ENCODE measurements at places on chromosomes 2 and 18.

GRCh38 chr2:4357121-4357520, 653.7 kb downstream of the DCDC2C start:
- H3K4me3 ChIP-seq, result no peak overlapping the region
- no peak overlapping the region for H3K27ac ChIP-seq
- H3K27me3 ChIP-seq, result no peaks in the 10 kb centered on the region
- H3K4me1 ChIP-seq, result no peaks in the 10 kb centered on the region
- DNase-seq, result no peak

DNA sequence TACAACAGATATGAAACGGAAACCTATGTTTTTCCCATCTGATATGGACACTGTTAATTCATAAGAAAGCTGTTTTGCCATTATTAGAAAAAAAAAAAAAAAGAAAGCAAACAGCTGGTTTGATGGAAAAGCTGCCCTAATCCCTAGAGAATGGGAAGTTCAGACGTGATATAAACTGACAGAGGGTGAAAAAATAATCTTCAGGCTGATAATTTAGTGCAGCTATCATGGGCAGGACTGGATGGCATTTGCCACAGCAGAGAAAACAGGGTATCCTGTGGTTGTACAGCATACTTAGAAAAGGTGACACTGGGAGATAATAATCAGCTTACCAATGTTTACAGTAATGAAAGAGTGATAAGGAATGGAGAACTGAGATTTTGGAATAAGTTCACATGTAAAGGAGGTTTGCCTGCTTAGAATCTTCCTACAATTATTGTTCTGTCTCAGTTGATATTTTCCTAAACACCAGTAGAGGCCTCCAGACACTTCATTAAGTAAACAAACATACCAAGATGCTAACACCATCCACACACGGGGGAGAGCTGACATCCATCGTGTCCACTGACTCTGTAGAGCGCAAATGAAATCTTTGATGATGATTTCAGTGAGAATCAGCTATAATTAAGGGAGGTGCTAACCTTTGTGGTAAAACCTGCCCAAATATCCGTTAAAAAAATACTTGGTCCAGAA, 211.6 kb upstream of the MMADHC start:
- H3K36me3 ChIP-seq, result no peaks in the 10 kb centered on the region
- H3K4me3 ChIP-seq, result no peak overlapping the region
- no peak for DNase-seq
- H3K4me1 ChIP-seq, result no peaks in the 10 kb centered on the region

DNA sequence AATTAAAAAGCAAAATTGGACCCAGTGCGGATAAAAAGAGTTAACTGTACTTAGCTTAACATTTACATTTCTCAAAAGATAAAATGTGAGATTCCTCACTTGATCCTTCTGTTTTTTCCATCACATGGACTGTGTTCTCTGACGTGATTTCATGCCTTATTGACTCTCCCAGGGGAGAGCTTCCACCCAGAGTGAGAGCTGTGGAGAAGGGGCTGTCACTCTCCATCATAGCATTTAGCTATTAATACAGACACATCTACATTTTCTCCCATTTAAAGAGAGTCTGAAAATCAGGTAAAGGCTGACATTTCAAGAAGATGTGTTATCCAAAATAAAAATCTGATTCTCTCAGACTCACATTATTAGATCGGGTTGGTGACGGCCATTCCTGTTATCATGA, 493.8 kb downstream of the FBXO15 start:
- DNase-seq, result no peak
- H3K36me3 ChIP-seq, result no peaks in the 10 kb centered on the region
- no peaks in the 10 kb centered on the region for H3K27me3 ChIP-seq
- no peaks in the 10 kb centered on the region for H3K4me1 ChIP-seq
- H3K27ac ChIP-seq, result no peak overlapping the region
- H3K4me3 ChIP-seq, result no peak overlapping the region

DNA sequence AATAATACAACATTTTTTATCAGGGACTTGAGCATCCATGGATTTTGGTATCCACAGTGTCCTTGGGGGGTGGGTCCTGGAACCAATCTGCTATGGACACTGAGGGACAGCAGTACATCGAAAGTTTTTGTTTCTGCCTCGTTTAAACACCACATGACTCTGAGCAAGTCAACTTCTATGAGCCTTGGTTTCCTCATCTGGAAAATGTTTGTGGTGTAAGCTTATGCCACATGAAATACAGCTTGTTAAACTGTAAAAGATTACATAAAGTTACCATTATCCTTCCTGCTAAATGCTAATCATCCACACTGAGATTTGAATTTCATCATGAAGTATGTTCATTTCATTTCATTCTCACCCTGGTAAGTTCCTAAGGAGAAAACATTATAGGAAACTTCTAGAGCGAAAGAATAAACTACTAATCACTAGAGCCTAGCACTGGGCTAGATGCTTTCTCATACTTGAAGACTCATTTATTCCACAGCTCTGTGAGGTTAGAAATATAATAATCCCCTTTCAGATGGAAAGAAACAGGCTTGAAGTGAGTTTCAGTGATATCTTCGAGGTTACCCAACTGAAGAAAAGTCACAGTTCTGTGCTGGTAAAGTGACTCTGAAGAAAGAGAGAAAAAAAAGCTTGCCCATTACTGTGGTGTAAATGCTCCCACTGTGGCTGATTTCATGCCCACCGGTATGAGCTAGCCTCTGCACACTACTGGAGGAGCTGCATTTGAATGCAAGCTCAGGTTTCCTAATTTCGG, 29.2 kb downstream of the MCFD2 start:
- no peaks in the 10 kb centered on the region for H3K36me3 ChIP-seq

- H3K36me3 ChIP-seq, result peaks cover 35% of the 10 kb centered on the region
- H3K27me3 ChIP-seq, result no peaks in the 10 kb centered on the region
- H3K4me3 ChIP-seq, result no peak overlapping the region
- DNase-seq, result peak; percentile 12
Observed at GRCh38 chr18:63979409-63979920, 9.6 kb downstream of the SERPINB8 start.

DNA sequence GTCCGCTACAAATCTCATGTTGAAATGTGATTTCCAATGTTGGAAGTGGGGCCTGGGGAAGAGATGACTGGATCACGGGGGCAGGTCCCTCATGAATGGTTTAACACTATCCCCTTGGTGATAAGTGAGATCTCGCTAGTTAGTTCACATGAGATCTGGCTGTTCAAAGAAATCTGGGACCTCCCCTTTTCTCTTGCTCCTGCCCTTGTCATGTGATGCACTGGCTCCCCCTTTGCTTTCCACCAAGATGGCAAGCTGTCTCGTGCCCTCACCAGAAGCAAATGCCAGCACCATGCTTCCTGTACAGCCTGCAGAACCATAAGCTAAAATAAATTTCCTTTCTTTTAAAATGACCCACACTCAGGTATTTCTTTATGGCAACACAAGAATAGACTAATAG, 57.3 kb upstream of the C2orf15 start:
- DNase-seq, result no peak
- no peaks in the 10 kb centered on the region for H3K27me3 ChIP-seq
- H3K27ac ChIP-seq, result no peak overlapping the region
- no peaks in the 10 kb centered on the region for H3K36me3 ChIP-seq
- no peak overlapping the region for H3K4me3 ChIP-seq

- no peaks in the 10 kb centered on the region for H3K36me3 ChIP-seq
- H3K27me3 ChIP-seq, result peaks cover 4% of the 10 kb centered on the region
- no peaks in the 10 kb centered on the region for H3K4me1 ChIP-seq
Observed at GRCh38 chr2:67994716-67995115, 68.1 kb downstream of the C1D start.

GRCh38 chr2:229980431-229981184, 58.3 kb downstream of the FBXO36 start:
- no peaks in the 10 kb centered on the region for H3K36me3 ChIP-seq
- H3K4me3 ChIP-seq, result no peak overlapping the region
- H3K27me3 ChIP-seq, result no peaks in the 10 kb centered on the region

DNA sequence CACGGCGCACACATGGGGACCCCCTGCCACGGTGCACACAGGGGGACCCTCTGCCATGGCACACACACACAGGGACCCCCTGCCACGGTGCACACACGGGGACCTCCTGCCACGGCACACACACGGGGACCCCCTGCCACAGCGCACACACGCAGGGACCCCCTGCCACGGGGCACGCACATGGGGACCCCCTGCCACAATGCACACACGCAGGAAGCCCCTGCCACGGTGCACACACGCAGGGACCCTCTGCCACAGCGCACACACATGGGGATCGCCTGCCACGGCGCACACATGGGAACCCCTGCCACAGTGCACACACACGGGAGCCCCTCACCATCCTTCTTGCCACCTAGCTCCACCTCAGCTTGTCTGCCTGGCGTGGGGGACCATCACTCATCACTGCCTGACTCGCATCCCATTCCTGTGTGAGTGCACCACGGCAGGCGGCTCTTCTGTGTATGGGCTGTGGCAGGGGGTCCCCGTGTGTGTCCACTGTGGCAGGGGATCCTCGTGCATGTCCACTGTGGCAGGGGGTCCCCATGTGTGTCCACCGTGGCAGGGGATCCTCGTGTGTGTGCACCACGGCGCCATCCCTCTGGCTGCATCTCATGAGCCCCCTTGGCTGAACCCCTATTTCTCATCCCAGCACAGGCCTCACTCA, 206.7 kb downstream of the EIPR1 start:
- H3K36me3 ChIP-seq, result peaks cover 6% of the 10 kb centered on the region
- no peak for DNase-seq
- H3K27ac ChIP-seq, result no peak overlapping the region
- no peak overlapping the region for H3K4me3 ChIP-seq
- H3K4me1 ChIP-seq, result no peaks in the 10 kb centered on the region

GRCh38 chr2:72048881-72049477, 98.7 kb downstream of the CYP26B1 start:
- no peaks in the 10 kb centered on the region for H3K27me3 ChIP-seq
- H3K4me3 ChIP-seq, result no peak overlapping the region
- no peak for DNase-seq
- H3K4me1 ChIP-seq, result no peaks in the 10 kb centered on the region
- no peaks in the 10 kb centered on the region for H3K36me3 ChIP-seq

DNA sequence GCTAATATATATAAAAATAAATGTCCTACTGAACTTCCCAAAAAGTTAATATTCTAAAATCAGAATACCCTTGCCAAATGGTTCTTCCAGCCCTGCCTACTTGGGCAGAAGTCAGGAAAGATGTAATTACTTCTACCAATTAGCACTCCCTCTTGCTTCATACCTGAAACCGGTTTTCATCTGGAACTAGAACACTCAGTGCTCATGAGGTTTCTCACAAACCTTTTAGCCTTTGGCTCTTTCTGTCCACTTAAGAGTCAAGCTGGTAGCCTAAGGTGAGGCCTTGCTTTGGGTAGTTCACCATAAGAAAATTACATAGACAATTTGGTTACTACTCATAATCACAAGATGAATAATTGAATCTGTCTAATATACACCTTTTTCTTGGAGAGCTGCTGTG, 4.1 kb downstream of the DSG3 start:
- H3K4me3 ChIP-seq, result no peak overlapping the region
- H3K4me1 ChIP-seq, result no peaks in the 10 kb centered on the region

DNA sequence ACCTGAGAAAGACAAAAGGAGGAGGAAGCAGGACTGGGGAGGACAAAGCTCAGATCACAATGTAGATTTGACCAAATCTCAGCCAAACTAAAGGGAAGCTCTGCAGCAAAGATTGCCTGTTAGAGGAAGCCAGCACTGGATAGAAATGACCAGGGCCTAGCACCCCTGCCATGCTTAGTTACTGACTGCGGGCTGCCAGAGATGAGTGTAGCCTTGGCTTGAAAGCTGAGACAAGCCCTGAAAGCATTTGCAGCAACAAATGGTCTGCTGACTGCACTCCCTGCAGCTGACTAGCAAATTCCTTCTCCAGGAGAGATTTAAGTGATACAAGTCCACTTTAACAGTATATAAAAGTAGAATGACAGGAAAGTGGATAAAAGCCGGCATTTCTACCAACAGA, 140.9 kb upstream of the CRIM1 start:
- H3K36me3 ChIP-seq, result no peaks in the 10 kb centered on the region
- no peak overlapping the region for H3K27ac ChIP-seq
- no peaks in the 10 kb centered on the region for H3K27me3 ChIP-seq
- H3K4me1 ChIP-seq, result no peaks in the 10 kb centered on the region
- no peak for DNase-seq

DNA sequence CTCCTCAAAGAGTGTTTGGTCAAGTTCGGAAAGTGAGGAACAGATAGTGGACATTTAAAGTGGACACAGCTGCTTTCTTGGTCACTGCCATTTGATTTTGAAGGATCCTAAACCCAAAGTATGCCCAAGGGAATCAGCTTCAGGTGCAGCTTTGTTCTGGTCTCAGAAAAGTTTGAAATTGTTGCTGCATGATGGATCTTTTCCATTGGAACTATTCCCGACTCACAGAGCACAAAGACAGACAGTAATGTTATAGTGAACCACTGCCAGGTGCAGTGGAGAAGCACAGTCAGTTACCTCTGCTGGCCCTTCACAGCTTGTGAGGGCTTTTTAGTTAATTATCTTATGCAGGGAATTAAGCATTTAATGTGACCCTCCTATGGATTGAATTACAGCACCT, 301.7 kb downstream of the PHLPP1 start:
- H3K4me3 ChIP-seq, result no peak overlapping the region
- no peaks in the 10 kb centered on the region for H3K36me3 ChIP-seq
- DNase-seq, result no peak

DNA sequence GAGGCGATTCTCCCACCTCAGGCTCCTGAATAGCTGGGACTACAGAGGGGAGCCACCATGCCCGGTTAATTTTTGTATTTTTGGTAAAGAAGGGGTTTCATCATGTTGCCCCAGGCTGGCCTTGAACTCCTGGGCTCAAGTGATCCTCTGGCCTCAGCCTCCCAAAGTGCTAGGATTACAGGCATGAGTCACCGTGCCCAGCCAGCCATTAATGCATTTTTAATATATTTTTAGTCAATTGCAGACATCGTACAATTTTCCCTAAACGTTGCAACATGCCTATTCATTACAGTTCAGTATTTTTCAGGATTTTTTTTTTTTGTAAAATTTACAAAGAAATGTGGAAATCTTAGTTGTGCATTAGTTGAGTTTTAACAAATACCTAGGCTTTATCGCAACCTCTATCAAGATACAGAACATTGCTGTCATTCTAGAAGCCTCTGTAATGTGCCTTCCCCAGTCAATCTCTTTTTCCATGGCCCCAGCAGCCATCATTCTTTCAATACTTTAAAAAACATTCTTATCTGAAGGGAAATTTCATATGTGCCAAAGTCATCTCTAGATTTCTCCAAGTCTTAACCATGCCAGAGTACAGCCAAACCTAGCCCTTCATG, 14.7 kb downstream of the NABP1 start:
- H3K36me3 ChIP-seq, result peaks cover 29% of the 10 kb centered on the region
- no peak overlapping the region for H3K27ac ChIP-seq
- H3K4me1 ChIP-seq, result no peaks in the 10 kb centered on the region
- no peaks in the 10 kb centered on the region for H3K27me3 ChIP-seq
- DNase-seq, result no peak

DNA sequence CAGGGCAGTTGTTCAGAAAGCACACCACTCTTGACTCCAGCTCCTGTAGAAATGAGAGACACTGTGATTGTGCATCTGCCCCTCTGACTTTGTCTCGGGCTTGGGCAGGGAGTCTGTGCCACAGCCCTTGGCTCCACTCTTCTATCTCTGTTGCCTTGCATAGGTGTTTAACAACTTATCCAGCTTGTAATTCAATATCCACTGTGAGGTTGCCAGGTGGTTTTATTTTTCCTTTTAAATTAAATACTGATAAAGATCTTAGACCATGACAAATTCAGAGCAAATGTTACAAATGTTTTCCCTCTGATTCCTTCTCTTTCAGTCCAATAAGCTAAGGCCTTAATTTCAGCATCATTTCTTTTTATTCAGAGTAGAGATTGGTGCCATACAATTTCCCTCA, 421.7 kb downstream of the STK39 start:
- no peak overlapping the region for H3K27ac ChIP-seq
- H3K27me3 ChIP-seq, result no peaks in the 10 kb centered on the region
- DNase-seq, result no peak
- no peaks in the 10 kb centered on the region for H3K36me3 ChIP-seq
- no peaks in the 10 kb centered on the region for H3K4me1 ChIP-seq
- no peak overlapping the region for H3K4me3 ChIP-seq

Measured in CD4-positive, alpha-beta T cell (primary cell).